ENCODE measurements at places on chromosomes 2 and 18. TPM values are rescaled to one million over a fixed set of nuclear protein-coding genes. Genes with fewer than 3 reads are reported as not detected.

- DNase-seq = peak; percentile 21
Observed at GRCh38 chr2:205975082-205975949, 110.7 kb downstream of the INO80D start.

DNA sequence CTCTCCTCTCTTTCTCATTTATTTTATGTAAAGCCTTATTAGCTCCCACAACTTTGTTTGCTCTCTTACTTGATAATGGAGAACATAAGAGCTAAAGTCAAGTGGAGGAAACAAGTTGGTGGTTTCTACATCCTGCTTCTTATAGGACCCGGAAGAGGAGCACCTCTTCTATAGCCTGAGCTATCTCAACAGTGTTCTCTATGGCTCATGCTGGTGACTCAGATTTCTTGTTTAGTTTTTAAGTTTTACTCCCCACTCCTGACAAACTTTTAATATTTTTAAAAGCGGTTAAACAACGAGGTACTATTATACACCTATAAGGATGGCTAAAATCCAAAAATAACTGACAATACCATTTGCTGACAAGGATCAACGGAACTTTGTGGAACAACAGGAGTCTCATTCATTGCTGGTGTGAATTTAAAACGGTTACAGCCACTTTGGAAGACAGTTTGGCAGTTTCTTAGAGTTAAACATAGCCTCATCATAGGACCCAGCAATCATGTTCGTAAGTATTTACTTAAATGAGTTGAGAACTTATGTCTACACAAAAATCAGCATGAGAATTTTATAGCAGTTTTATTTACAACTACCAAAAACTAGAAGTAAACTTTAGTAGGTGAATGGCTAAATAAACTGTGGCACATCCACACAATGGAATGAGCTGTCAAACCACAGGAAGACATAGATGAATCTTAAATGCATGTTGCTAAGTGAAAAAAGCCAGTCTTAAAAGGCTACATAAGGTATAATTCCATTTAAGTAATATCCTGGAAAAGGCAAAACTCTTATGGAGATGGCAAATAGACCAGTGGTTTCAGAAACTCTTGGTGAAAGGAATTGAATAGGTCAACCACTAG lies 12.7 kb upstream of the CDC42EP3 start:
- DNase-seq = no peak

DNA sequence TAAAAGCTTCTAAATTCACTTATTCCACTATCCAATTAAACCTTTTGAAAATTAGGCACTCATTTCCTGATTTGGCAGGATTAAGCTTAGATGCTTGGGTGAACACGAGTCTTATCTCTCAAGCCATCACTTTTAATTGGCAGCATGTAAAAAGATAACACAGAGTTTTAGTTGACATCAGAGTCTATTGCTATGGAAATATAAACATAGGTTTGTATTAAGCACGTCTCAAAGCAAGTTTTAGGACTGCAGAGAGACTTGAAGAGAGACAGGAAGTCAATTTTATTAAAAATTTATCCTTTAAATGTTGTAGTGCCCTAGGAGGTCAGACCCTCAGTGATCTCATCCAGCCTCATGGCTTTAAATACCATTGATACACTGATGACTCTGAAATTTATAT lies 5.6 kb downstream of the RBKS start:
- DNase-seq = no peak

- DNase-seq = no peak
Observed at GRCh38 chr18:55384551-55385275, 203.3 kb downstream of the TCF4 start.

GRCh38 chr2:173590276-173590861 lies 235.7 kb downstream of the CDCA7 start:
- DNase-seq = no peak

DNA sequence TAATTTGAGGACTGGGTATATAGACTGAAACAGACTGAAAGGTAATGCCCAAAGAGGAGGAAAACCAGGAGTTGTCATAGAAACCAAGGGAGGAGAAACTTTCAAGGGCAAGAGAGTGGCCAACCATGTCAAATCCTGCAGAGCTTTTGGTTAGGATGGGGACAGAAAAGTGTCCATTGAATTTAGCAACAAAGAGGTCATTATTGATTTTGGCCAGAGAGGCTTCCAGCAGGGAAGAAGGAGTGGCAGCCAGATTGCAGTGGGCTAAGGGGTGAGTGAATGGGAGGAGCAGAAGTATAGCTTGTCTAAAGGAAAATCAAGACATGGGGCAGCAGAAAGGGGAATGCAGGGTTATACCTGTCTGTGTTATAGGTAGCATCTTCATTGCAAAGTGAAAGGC lies 194.0 kb downstream of the CAMKMT start:
- no peak for DNase-seq

DNA sequence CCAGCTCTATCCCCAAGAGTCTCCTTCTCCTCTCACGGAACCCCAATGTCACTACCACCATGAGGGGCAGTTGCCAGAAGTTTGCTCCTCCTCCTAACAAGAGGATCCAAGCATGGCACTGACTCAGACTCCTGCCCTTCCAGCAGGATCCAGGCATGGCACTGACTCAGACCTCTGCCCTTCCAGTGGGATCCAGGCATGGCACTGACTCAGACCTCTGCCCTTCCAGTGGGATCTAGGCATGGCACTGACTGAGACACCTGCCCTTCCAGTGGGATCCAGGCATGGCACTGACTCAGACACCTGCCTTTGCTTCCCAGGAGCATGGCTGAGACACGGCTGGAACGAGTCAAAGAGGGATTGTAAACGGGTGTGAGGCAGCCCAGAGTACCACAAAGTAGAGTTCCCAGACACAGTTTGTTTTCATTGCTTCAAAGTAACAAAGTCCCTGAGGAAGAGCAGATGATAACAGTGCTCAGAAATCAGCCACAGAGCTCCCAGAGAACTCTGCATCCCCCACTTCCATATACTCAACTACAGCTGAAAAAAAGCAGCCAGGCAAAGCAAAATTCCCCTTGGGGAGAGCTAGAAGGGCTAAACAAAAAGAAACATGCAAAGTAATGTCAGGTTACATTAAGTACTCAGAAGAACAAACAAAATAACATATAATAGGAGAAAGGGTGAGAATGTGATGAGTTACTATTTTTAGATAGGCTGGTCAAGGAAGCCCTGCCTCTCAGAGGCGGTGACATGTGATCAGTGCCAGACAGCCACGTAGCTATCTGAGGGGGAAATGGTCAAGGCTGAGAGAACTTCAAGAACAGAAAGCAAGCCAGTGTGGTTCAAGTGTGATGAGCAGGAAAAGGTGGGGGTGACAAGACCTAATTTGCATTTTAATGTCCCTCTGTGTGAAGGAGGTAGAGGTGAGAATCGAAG lies 3.0 kb downstream of the BUB1 start:
- peak; percentile 80 for DNase-seq

DNA sequence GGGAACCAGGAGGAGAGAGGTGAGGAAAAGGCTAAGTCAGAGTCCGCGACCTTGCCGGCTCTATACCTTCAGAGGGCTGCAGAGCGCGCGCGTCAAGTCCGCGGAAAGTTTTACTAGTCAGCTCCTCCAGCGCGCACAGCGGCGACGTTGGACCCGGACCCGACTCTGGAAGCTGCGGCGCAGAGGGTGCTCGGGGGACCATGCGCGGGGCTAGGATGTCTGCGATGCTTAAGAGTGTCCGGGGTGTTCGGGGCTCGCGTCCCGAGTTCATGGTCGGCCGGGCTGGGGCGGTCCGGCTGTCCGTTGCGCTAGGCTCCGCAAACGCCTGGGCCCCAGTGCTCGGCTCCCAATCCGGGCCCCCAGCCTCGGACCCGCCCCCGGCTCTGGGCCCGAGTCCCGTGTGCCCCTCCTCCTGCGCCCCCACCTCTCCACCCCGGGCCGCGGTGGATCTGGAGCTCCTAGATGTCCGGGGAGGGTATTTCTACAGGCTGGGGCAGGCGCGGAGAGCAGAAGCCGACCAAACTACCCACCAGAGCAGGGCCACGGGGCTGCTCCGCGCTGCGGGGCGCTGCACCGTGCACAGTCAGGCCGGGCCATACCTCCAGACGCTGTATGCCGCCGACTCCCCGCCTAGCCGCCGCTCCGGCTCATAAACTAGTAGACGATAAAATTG lies at the start of gene LBX2:
Gene LBX2, minus strand, starts transcription at position 337 of the 673 bp plus-strand sequence. Its CDS starts 66 bp downstream, at position 271.
- DNase-seq = peak; percentile 60

DNA sequence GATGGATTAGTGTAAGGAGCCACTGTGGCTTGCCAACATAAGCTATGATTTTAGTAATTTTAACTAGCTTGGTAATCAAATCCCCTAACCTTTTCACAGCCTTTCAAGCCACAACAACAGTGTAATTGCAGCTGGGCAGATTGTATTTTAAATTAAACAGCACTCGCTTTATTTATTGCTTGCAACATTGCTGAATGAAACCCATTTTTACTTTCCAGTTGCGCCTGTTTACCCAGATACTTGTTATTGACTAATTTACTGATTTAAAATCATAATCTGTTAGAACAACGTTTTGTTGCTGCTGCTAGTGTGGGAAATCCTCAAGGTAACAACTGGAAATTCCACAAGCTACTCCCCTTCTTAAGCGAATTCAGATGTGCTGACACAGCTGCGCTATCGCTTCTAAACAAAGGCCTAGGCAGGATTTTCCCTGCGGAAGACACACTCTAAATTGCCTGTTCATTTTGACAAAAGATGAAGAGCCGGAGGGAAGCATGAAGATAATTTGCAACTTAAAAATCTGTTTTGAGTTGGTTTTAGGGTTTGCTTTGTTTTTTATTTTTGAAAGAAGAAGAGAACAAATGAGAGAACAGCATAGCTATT lies 283.9 kb downstream of the ALPK2 start:
- DNase-seq = no peak

DNA sequence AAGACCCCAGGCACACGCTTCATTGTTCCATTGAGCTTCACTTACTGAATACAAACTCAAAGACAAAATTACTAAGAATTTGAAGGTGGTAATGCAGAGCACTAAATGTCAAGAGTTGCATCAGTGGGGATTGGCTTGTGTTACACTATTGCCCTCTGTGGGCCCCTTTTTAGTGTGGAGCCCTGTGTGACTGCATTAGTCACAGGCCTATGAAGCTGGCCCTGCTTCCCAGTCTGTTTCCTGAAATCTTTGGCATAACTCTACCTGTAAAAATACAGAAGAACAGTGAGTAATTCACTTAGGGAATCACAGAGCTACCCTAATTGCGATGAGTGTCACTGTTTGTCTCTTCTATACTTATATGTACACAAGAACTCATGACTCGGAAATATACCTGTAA lies 40.0 kb upstream of the STPG4 start:
- DNase-seq = no peak

DNA sequence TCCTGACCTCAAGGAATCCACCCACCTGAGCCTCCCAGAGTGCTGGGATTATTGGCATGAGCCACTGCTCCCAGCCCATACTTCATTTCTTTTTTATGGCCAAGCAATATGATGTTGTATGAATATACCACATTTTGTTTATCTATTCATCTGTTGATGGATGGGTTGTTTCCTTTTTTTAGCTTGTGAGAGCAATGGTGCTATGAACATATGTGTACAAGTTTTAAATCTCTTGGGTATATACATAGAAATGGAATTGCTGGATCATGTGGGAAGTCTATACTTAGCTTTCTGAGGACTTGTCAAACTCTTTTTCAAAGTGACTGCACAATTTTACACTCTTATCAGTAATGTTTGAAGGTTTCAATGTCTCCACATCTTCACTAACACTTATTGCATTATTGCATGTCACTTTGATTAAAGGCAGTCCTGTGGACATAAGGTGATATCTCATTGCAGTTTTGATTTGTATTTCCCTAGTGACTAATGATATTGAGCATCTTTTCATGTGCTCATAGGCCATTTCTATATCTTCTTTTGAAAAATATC lies 167.1 kb upstream of the SPHKAP start:
- DNase-seq = no peak

DNA sequence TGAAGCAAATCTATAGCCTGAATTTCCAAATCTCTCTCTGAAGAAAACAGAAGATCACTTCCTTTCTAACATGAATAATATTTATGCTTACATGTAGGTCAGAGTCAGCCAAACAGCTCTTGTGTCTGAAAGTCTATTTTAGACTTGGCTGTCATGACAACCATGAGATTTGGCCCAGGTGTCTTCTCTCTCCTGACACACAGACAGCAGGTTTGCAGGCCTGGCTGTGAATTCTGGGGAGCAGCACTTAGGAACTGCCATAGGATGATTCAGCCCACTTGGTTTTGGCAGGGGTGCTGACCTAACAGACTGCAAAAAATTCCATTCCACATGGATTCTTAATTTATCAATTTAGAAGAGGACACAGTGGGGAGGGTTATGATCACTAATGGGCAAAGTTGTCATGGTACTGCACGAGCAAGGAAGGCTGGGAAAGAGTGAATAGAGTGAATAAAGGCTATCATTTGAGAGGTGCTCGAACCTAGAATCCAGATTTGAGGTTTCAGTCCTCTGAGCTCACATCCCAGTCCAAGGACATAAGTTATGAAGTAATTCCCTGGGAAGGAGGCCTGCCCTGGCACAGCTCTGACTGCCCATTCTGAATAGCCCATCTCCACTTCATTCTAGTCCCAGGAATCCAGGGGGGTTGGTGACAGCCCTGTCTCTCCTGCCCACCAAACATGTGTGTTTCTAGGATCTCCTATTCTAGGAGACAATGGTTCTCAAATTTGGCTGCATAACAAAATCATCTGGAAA lies 453.9 kb upstream of the TRIB2 start:
- DNase-seq = no peak

- no peak for DNase-seq
Observed at GRCh38 chr2:72173640-72174321, 26.1 kb upstream of the CYP26B1 start.

DNA sequence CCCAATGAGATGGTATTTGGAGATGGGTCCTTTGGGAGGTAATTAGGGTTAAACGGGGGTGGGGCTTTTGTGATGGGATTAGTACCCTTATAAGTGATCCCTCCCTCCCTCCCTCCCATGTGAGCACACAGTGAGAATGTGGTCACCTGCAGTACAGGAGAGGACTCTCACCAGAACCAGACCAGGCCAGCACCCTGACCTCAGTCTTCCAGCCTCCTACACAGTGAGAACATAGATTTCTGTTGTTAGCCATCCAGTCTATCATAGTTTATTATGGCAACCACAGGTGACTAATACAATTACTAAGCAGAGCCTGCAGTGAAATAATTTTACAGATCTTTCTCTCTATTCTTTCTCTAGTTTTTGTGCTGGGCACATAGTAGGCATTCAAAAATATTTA lies 137.7 kb upstream of the PKDCC start:
- DNase-seq = no peak

- no peak for DNase-seq
Observed at GRCh38 chr2:97816411-97816810, 103.0 kb downstream of the ZAP70 start.

- no peak for DNase-seq
Observed at GRCh38 chr2:233208382-233209116, 42.9 kb upstream of the ATG16L1 start.

- no peak for DNase-seq
Observed at GRCh38 chr2:28602136-28602660, 106.3 kb downstream of the PLB1 start.

Gene MFSD2B
- total RNA-seq = not detected

Gene OTOS
- not detected for total RNA-seq

Gene PRSS56
- total RNA-seq = not detected

Gene ANO7
- total RNA-seq = 0.53 TPM

Gene UGT1A8
- not detected for total RNA-seq

Gene GALR1
- total RNA-seq = not detected

Gene RIT2
- not detected for total RNA-seq
